AG20443 (cell line): ENCODE measurements at places on chromosomes 11 and 22.

DNA sequence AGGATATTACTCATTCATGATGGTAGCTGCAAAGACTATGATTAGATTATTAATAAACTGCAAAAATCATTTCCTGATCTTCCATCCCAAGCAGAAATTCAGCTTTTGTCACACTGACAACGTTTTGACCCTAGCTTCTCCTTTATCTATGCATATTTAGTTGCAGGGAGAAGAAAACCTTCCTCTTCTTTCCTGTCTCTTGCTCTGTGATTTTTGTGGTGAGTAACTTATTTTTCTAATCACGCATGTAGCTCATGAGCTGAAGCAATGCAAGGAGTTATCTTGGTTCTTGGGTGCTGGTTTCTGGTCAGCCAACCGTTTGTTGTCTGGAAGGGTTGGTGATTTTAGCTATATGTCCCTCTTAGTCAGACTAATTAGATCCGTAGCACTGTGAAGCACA lies 56.4 kb downstream of the FDX1 start:
- no peak for DNase-seq

- DNase-seq, result peak; percentile 63
These were observed at the start of gene MAP6 for GRCh38 chr11:75668451-75669297. MAP6 (minus strand) TSS chr11:75669038; CDS start chr11:75668369, 669 bp downstream.

- peak; percentile 67 for DNase-seq
These were observed 42.1 kb upstream of the KLHL35 start for GRCh38 chr11:75474878-75475766.

DNA sequence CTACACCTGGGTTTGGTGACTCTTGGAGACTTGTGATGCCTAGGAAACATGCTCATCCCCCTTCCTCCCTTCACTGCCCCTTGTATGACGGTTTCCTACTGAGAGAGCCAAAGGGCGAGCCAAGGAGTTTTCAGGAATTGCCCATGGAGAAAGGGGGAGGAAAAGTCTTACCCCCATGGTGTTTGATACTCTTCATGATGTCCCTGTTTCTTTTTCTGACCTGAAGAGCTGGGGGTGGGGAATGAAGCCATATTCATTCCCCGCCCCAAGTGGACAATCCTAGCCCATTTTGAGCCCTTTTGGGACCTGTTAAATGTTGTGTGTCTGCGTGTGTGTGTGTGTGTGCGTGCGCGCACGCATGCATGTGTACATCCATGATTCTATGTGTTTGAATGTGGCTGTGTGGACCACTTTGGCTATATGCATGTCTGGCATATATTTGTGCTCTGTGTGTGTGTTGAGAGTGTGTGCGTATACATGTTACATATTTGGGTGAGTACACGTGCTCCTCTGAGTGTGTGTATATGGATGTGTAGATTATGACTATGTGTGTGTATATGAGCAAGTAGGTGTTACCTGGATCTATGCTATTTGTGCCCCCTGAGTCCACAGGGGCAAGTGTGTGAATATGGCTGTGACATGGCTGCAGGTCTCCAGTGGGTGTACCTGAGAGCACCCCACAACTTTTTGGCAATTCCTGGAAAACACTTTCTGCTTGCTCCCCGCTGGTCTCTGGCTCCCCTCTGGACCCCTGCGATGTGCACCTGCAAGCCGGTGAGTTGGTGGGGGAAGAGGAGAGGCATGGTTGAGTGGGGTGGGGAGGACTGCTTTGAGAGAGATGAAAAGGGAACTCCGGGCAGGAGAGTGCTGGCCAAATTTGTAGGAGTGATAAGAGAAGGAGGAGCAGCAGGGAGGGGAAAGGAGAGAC lies 24.6 kb downstream of the OTOG start:
- DNase-seq, result no peak

- DNase-seq, result no peak
These were observed 31.1 kb upstream of the ARHGAP32 start for GRCh38 chr11:129223260-129223659.

GRCh38 chr11:128509621-128510389 lies 77.6 kb downstream of the ETS1 start:
- DNase-seq, result no peak

DNA sequence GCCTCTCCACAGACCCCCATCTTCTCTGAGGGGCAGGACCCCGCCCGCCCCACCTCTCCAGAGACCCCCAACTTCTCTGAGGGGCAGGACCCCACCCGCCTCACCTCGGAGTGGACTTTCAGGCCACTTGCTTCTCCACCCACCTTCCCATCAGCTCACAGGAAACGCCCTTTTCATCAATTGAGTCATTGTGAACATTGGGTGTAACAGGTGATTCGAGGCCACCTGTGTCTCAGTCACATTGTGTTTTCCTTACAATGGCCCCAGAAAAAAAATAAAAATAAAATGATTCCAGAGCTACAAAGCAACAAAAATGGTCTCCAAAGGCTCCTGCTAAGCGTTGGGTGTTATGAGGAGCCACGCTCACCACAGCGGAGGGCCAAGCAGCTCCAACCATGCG lies 36.0 kb downstream of the BRD1 start:
- no peak for DNase-seq

- DNase-seq, result no peak
These were observed 91.6 kb downstream of the LDLRAD3 start for GRCh38 chr11:36035454-36035853.

- DNase-seq, result no peak
These were observed 129.7 kb downstream of the NCAM1 start for GRCh38 chr11:113090716-113091480.

- peak; percentile 46 for DNase-seq
These were observed 39.7 kb upstream of the SUSD2 start for GRCh38 chr22:24141586-24141985.

DNA sequence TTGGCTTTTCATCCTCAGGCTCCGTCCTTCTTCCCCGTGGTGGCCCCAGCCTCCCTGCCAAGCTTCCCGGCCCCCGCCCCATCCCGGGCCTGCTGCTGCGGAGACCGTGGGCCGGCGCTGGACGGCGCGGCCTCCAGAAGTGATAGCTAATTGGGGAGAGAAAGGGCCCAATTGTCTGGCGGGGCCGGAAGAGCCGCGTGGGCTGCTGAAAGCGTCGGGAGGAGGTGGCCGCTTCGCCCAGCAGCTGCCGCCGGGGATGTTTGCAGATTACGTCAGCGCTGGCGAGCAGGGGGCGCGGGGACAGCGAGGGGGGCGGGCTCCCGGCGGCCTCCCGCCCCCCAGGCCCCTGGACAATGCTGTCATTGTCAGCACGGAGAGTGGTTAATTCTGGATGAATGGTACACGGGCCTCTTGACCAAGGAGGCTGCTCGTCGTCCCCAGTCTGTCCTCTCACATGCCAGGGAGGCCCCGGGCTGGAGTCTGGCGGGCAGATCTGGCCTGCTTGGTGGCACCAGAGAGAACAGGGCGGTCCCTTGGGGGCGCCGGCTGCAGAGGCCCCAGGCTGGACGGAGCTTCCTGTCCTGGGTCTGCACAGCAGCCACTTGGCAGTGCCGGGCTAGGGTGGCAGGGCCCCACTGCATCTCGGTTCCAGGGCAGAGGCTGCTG lies 1.6 kb downstream of the SMIM38 start:
- DNase-seq, result peak; percentile 89

DNA sequence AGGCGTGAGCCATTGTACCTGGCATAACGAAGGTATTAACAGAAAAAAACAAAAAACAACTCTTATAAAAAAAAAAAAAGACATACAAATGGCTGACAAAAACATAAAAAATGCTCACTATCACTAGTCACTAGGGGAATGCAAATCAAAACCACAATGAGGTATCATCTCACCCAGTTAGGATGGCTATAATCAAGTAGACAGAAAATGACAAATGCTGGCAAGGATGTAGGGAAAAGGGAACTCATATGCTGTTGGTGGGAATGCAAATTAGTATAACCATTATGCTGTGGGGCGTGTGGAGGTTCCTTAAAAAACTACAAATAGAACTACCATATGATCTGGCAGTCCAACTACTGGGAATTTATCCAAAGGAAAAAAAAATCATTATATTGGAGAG lies 17.0 kb downstream of the THY1 start:
- no peak for DNase-seq

- DNase-seq, result no peak
These were observed 679.9 kb downstream of the OPCML start for GRCh38 chr11:132852361-132852760.

DNA sequence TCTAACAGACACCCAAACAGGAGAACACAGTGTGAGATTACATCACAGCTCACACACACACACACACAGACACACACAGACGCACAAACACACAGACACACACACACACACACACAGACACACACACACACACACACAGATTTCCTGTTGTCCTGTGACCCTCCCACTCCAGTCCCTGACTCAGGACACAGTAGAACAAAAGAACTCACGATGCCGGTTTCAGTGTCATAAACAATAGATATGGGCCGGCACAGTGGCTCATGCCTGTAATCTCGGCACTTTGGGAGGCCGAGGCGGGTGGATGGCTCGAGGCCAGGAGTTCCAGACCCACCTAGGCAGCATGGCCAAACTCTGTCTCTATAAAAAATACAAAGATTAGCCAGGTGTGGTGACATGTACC lies 13.8 kb upstream of the KAT5 start:
- no peak for DNase-seq

GRCh38 chr11:11433960-11434359 lies 80.9 kb upstream of the CSNK2A3 start:
- DNase-seq, result no peak

GRCh38 chr11:65576232-65576866 lies 496 bp downstream of the EHBP1L1 start:
- DNase-seq, result no peak

DNA sequence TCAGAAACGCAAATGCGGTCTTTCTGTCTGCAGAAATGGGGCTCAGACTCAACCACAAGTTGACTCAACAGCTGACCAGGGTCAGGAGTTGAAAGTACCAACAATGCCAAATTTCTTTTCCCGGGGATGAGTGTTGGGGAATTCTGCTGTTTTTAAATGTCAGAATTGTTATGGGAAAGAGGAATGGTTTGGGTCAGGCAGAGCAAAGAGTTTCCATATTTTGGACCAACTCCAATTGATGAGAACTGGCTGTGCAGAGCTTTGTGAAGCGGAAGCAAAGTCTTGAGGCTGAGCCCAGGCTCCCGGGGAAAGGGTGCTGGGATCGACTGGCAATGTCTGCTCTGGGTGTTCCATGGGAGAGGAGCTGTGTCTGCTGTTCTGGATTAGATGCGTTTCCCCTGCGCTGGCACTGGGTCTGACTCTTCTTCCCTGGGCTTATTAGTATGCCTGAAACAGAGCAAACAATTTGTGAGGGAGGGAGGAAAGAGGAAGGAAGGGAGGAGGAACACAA lies 36.2 kb downstream of the TXN2 start:
- DNase-seq, result peak; percentile 76

- no peak for DNase-seq
These were observed 119.9 kb downstream of the FEZ1 start for GRCh38 chr11:125376117-125376516.

DNA sequence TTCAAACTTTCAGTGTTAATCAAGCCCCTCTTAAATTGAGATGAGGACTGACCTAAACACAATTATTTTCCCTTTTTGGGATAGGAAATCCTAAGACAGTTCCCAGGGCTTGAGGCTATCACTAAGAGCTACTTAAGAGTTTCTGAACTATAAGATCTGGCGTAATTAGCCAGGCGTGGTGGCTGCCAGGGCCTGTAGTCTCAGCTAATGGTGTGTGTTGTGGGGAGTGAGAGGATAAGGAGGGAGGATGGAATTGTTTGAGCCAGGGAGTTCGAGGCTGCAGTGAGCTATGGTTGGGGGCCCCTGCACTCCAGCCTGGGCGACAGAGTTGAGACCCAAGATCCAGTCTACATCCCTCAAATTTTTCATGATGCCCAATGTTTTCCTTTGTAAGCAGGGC lies 23.5 kb upstream of the EXPH5 start:
- DNase-seq, result no peak

GRCh38 chr11:75868990-75869389 lies 54.0 kb downstream of the UVRAG start:
- DNase-seq, result no peak

DNA sequence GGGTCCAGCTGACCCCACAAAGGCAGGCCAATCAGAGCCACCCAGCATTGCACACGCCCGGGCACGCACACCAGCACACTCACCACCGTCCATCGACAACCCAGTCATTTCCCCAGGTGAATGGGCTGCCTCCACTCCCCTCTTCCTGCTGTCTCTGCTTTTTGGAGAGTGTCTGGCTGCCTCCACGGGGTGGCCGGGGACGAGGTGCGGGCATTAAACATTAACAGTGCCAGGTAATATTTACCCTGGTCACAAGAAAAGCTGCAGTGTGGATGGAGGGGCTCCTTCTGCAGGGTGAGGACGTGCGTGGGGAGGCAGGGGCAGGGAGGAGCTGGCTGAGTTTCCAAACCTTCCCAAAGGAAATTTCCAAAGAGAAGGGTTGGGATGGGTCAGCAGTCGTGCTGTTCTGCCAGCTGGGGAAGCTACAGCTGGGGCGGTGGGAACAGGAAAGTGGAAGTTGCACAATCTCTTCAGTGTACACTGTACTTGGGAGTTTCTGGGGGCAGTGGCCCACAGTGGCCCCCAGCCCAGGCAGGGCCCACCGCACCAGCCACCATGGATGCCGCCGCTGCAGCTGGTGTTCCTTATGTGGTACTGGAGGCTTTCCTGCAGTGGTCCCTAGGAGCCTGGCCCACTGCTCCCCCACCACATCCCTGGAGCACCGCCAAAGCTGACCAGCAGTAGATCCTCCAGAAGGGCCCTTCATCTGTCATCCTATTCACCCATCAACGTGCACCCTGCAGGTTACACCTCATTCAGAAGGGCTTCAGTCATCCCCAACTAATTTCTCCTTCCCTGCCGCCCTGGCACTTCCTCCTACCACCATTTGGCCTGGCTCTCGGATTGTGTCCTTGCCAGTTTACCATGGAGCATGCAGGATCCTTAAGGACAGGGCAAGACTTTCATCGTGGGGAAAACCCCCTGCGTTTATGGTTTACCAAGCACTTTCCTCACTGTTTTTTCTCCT lies at the start of gene FXYD2:
FXYD2 (minus strand) TSS at position 174 of the 967 bp plus-strand sequence; CDS start at position 108, 66 bp downstream.
- DNase-seq, result no peak

GRCh38 chr11:82890936-82891335 lies 9.3 kb downstream of the PRCP start:
- DNase-seq, result no peak

- peak; percentile 87 for DNase-seq
These were observed 70.8 kb downstream of the WNT7B start for GRCh38 chr22:45905924-45906865.

DNA sequence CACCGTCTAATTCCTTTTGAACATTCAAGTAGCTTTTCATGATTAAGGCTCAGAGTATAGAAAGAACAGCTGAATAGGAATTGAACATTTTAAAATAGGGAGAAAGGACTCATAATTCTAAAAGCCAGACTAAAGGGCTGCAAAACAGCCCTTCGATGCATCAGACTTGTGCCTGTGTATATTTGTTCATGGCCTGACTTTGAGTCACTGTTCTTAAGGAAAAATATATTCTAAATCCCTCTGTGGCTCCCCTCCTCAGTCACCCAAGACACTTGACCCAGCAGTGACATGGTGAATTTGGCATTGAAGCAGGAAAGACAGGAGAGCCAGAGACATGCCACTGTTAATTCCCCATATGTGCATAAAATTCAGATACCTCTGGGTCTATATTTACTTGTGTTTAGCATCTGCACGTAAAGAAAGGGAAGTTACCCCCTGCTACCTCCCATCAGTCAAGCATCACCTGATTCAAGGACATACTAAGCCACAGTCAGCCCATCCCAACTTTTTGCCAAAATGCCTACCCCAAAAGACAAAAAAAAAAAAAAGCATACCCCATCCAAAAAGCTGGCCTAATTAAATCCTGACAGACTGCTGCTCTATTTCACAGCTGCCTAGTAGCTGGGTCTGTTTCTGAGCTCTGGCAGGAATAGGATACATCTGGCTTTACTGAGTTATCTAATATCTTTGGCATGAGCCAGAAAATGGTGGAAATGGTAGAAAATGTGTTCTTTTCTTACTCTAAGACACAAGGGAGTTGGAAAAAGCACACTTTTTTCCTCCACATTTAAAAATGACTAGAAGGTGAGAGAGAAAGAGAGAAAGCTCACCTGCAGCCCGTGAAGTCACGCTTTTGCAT lies 93.5 kb downstream of the COMMD9 start:
- DNase-seq, result peak; percentile 53
